ENCODE measurements at places on chromosomes 5 and 9. TPM values are rescaled to one million over a fixed set of nuclear protein-coding genes. Genes with fewer than 3 reads are reported as not detected.

Gene PCDHB15
- total RNA-seq: 3.6 TPM

Gene DIRAS2
- 1.9 TPM for total RNA-seq

Gene LVRN
- total RNA-seq: 18.4 TPM

Gene PCDHB11
- 3.5 TPM for total RNA-seq

Gene DAPK1
- total RNA-seq: 29.0 TPM
